ENCODE measurements at places on chromosomes 1 and 21.

DNA sequence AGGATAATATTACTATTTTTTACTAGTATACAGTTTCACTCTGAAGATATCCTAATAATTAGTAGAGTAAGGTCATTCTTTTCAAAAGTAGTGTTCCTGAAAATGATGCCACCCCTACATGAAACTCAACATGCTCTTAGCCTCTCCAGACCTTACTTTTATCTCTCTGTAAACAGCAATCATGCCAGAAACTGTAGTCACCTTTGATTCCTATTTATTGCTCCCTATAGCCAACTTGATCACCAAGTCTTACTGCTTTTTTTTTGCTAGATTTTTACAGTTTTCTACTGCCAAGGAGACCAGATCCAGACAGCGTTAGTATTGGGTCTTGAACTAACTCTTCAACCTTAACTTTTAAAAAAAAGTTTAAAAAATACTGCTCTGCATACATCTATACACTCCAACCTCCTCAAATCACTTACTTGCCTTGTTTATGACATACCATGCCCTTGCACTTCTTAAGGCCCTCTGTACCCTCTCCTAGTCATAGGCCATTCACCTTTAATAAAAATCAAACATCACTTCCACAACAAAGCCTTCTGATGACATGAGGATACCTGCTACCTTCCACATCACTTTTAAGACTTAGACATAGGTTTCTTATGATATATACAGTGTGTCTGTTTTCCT, 36.1 kb downstream of the ZNHIT6 start:
- no peak for DNase-seq
- no peak overlapping the region for H3K4me3 ChIP-seq
- peaks cover 11% of the 10 kb centered on the region for H3K4me1 ChIP-seq
- no peak overlapping the region for H3K27ac ChIP-seq

- peaks cover 6% of the 10 kb centered on the region for H3K4me1 ChIP-seq
- H3K36me3 ChIP-seq: no peaks in the 10 kb centered on the region
- H3K27ac ChIP-seq: no peak overlapping the region
- H3K27me3 ChIP-seq: no peaks in the 10 kb centered on the region
- DNase-seq: no peak
Observed at GRCh38 chr1:205041998-205042910, 758 bp upstream of the CNTN2 start.

GRCh38 chr1:22115286-22115685, 27.6 kb downstream of the WNT4 start:
- peak overlapping the region; percentile 55 for H3K27ac ChIP-seq
- peaks cover 16% of the 10 kb centered on the region for H3K36me3 ChIP-seq
- H3K27me3 ChIP-seq: no peaks in the 10 kb centered on the region

DNA sequence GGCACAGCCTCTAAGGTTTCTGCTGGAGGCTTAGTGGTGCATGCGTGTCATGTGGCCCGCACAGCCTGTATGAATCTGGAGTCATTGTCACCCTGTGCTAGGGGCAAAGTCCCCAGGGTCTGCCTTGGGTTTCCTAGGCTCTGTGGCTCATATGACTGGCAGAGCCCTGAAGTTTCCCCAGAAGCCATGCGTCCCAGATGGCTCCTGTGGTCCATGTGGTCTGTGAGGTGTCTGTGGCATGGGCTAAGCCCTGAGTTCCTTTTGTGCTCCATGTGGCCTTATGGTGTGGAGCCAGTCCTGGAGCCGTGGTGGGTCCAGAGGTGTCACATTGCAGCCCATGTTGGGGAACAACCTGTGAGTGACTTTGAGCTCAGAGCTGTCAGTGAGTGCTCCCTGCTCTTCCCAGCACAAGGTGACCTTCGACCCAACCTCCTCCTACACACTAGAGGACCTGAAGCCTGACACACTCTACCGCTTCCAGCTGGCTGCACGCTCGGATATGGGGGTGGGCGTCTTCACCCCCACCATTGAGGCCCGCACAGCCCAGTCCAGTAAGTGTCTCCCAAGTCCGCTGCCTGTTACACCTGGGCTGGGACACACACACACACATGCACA, 57.8 kb upstream of the KDM4A start:
- H3K27me3 ChIP-seq: no peaks in the 10 kb centered on the region
- DNase-seq: no peak
- H3K4me1 ChIP-seq: no peaks in the 10 kb centered on the region
- H3K36me3 ChIP-seq: peaks cover 3% of the 10 kb centered on the region

GRCh38 chr1:223401873-223402789, 8.9 kb downstream of the CCDC185 start:
- no peak overlapping the region for H3K4me3 ChIP-seq
- H3K27me3 ChIP-seq: no peaks in the 10 kb centered on the region
- no peaks in the 10 kb centered on the region for H3K36me3 ChIP-seq
- no peak overlapping the region for H3K27ac ChIP-seq

GRCh38 chr1:3467096-3468036, 12.9 kb downstream of the ARHGEF16 start:
- no peaks in the 10 kb centered on the region for H3K4me1 ChIP-seq
- no peak overlapping the region for H3K4me3 ChIP-seq
- no peak overlapping the region for H3K27ac ChIP-seq
- no peaks in the 10 kb centered on the region for H3K36me3 ChIP-seq

DNA sequence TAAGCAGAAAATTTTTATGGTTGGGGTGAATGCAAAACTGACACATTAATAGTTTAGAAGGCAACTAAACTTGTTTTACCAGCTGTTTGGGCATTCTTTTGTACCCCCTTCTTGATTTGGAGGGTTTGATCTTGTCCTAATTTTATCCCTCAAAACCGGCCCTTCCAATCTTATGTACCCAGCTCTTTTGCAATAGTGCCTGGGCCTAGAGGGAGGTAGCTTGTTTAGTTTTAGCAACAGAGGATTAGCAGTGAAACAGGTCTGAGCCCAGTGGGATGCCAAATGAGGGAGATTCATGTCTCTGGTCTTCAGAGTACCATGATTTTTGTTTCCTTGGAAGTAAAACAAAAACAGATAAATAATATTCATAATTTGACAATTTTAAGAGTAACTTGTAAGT, 45.1 kb downstream of the CRP start:
- no peak for DNase-seq
- H3K36me3 ChIP-seq: no peaks in the 10 kb centered on the region
- no peak overlapping the region for H3K4me3 ChIP-seq
- no peak overlapping the region for H3K27ac ChIP-seq
- no peaks in the 10 kb centered on the region for H3K27me3 ChIP-seq

- DNase-seq: no peak
- H3K27me3 ChIP-seq: no peaks in the 10 kb centered on the region
- H3K4me3 ChIP-seq: no peak overlapping the region
- no peaks in the 10 kb centered on the region for H3K4me1 ChIP-seq
Observed at GRCh38 chr1:204692841-204693356, 7.4 kb upstream of the LRRN2 start.

- H3K4me3 ChIP-seq: no peak overlapping the region
- no peaks in the 10 kb centered on the region for H3K27me3 ChIP-seq
- DNase-seq: no peak
- no peak overlapping the region for H3K27ac ChIP-seq
Observed at GRCh38 chr1:92315766-92316599, 17.1 kb downstream of the RPAP2 start.

DNA sequence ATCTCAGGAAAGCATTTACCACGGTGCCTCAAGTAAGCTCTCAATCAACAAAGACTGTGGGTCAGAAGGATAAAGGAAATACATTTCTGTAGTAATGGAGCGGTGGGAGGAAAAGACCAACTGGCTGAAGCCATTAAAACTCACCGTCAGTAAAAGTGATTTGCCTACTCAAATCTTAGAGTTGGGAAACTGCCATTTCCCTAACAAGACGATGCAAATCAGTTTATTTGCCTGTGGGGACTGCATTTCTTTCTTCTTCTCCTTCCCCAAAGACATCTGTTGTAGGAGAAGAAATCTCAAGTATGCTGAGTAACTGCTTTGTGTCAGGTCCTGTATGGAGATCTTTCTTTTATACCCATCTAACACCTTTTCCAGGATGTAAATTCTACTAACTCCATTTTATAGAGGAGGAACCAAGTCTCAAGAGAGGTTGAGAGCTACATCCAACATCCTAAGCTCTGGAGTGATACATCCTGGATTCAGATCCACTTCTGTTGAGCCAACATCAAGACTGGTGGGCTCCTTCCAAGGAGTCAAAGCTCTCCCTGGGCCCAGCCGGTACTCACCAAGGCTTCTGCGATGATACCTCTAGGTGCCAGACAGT, 219.3 kb upstream of the FGGY start:
- H3K27me3 ChIP-seq: no peaks in the 10 kb centered on the region
- no peak overlapping the region for H3K27ac ChIP-seq
- H3K4me1 ChIP-seq: no peaks in the 10 kb centered on the region
- H3K36me3 ChIP-seq: no peaks in the 10 kb centered on the region
- H3K4me3 ChIP-seq: no peak overlapping the region

GRCh38 chr1:9827558-9828185, 3.9 kb upstream of the CLSTN1 start:
- H3K36me3 ChIP-seq: no peaks in the 10 kb centered on the region
- no peak for DNase-seq
- H3K4me3 ChIP-seq: no peak overlapping the region

DNA sequence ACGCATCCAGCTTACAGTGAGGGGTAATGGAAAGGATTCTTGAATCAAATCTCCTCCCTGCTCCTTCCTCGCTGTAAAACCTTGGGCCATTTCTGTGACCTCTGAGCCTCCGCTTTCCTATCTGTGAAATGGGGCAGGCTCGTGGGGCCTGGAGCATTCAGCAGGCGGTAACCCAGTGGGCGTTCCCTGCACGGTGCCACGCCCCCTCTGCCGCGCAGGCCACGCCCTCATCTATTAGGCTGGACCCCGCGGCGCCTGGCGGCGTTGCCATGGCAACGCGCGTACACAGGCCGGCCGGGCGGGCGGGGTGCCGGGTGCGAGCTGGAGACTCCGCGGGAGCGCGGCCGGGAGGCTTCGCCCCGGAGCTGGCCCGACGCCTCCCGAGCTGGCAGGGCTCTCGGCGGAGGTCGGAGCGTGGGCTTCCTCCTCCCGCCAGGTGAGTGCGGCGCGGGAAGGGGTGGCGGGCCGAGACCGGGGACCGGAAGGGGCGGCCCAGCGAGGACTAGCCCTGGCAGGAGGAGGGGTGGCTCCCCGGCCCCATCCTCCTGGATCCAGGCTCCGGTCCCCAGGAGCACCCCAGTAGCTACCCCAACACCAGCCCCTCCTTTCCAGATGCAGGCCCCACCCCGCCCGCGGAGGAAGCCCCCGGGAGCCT, at the start of gene FHAD1:
Gene FHAD1 (plus strand): TSS at position 264 of the 655 bp plus-strand sequence. CDS start 4,562 bp downstream, outside the sequence.
- peaks cover 15% of the 10 kb centered on the region for H3K4me1 ChIP-seq
- no peaks in the 10 kb centered on the region for H3K36me3 ChIP-seq
- H3K4me3 ChIP-seq: peak within 1 kb of the TSS; percentile 66
- no peaks in the 10 kb centered on the region for H3K27me3 ChIP-seq
- DNase-seq: no peak

DNA sequence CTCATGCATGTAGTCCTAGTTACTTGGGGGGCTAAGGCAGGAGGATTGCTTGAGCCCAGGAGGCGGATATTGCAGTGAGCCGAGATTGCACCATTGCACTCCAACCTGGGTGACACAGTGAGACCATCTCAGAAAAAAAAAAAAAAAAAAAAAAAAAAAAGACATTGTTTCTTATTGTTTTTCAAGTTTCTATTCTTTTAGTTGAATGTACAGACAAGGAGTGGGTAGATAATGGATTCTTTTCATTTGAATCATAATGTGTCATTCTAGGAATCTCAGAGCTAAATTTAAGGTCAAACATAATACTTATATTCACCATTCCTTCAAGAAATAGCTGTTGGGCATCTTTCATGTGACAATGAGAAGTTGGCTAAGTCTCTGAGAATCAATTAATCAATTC, 157.0 kb upstream of the C21orf91 start:
- DNase-seq: no peak
- H3K4me1 ChIP-seq: no peaks in the 10 kb centered on the region
- H3K27me3 ChIP-seq: no peaks in the 10 kb centered on the region
- no peak overlapping the region for H3K4me3 ChIP-seq
- no peak overlapping the region for H3K27ac ChIP-seq

DNA sequence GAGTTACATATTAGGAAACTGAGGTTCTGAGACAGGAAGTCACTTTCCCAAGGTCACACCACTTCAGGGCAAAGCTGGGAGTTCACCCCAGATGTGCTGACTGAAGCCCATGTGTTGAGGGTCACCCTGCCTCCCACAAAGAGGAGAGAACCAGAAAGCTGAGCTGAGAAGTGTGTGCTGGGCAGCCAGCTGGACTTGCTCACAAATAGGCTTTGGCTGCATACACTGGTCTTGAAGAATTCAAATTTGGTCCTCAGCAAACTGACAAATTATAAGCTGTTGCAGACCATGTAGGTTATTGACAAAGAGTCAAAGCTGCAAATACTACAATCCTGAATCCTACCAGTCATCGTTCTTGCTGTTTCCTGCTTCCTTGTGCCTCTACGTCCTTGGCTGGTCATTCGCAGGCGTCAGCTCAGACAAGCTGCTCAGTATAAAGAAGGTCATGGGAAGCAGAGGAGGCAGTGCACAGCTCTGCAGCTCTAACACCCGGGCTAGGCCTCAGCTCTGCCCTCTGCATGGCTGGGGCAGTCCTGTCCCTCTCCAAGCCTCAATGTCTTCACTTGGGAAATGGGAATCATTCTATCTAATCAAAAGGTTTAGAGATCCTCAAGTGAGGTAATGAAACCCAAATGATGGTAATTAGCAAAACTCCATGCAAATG, 40.0 kb downstream of the CDCP2 start:
- no peak for DNase-seq
- no peak overlapping the region for H3K4me3 ChIP-seq
- no peaks in the 10 kb centered on the region for H3K36me3 ChIP-seq
- H3K4me1 ChIP-seq: no peaks in the 10 kb centered on the region
- no peak overlapping the region for H3K27ac ChIP-seq

- no peaks in the 10 kb centered on the region for H3K27me3 ChIP-seq
- peak overlapping the region; percentile 11 for H3K27ac ChIP-seq
- H3K36me3 ChIP-seq: no peaks in the 10 kb centered on the region
- H3K4me1 ChIP-seq: peaks cover 7% of the 10 kb centered on the region
- no peak for DNase-seq
Observed at GRCh38 chr21:28111151-28111619, 881.5 kb downstream of the LTN1 start.

DNA sequence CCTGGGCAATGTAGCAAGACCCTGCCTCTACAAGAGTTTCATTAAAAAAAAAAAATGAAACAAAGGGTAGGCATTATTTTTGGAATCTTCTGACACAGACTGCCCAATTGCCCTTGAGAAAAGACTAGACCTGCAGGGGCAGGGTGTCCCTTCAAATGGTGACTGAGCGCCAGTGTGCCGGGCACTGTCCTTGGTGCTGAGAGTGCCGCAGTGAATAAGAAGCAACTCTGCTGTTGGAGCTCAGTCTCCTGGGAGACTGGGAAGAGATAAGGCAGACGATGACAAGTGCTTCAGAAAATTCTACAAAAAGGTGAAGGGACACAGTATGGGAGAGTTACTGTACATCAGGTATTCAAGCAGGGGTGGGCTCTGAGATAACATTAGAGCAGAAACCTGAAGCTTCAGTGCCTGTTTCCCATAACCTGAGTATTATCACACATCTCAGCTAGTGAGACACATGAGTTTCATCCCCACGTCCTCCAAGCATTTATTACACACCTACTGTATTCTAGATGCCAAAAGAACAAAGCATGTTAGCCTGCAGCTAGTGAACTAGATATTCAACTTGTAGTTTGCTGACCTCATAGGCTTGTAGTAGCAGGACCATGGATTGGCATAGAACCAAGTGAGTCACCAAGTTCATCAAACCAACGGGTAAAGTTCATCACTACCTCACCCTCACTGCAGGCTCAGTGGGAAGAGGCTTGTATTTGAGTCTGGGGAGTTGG, 18.4 kb upstream of the RPL11 start:
- H3K4me1 ChIP-seq: no peaks in the 10 kb centered on the region
- no peak overlapping the region for H3K27ac ChIP-seq
- H3K36me3 ChIP-seq: no peaks in the 10 kb centered on the region
- no peak for DNase-seq
- no peaks in the 10 kb centered on the region for H3K27me3 ChIP-seq

Measured in thoracic aorta (tissue), 2 donors.